ENCODE measurements at places on chromosomes 2 and 18.
A peak's percentile ranks its signal among the peaks of the same experiment; 100 is the strongest.

- no peak for DNase-seq
Measured at GRCh38 chr2:51387235-51387634, 355.3 kb upstream of the NRXN1 start.

GRCh38 chr2:56185582-56186046 lies 1.8 kb downstream of the CCDC85A start:
- DNase-seq, result no peak

DNA sequence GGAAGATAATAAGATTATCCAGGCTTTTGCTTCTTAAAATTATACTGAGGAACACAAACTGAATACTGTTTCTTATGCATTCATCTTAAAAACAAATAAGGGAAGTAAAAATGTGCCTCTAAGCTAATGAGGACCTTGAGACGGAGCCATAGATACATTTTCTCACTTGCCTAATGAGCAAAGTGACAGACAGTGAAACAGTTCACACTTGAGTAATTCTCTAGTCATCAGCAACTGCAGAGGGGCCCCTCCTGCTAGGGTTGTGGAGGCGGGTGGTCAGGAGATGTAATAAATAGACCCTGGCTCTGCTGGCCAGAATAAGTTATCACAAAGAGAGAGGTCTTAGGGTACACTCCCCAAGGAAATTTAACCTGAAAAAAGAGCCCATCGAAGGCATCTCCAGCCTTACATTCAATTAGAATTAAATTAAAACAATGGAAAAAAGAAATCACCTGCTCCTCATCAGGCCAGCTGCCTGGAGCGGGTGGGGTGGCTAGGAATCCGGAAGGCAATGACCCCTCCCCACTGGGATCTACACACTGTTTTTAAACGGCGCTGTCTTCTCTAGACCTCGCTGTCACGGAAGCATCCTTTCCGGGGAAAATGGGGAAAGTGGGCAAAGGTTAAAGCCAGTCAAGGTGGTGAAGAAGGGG lies 32.6 kb upstream of the INSIG2 start:
- no peak for DNase-seq

GRCh38 chr18:51236225-51236624 lies 38.7 kb upstream of the MEX3C start:
- no peak for DNase-seq

GRCh38 chr18:62287781-62288664 lies 37.1 kb upstream of the TNFRSF11A start:
- no peak for DNase-seq

DNA sequence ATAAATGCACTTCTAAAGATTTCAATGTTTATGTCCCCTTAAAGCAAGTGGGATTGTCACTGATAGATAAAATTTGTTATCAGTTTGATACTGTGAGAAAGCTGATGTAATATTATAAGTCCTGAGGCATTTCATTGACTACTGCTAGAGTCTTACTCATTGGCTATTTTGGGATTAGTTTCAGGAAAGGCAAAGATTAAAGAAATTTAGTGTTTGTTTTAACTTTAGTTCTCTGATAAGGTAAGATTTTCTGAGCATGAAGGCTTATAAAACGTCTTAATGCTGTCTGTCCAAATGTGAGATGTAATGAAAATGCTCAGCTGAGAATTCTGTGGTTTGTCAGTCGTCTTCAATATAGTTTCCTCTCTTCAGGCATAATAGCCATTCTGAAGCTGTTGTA lies 886.4 kb upstream of the CDH2 start:
- DNase-seq, result no peak

- DNase-seq, result no peak
Measured at GRCh38 chr18:25066516-25066915, 285.4 kb downstream of the ZNF521 start.

- no peak for DNase-seq
Measured at GRCh38 chr2:190221429-190221828, 98.2 kb downstream of the HIBCH start.

DNA sequence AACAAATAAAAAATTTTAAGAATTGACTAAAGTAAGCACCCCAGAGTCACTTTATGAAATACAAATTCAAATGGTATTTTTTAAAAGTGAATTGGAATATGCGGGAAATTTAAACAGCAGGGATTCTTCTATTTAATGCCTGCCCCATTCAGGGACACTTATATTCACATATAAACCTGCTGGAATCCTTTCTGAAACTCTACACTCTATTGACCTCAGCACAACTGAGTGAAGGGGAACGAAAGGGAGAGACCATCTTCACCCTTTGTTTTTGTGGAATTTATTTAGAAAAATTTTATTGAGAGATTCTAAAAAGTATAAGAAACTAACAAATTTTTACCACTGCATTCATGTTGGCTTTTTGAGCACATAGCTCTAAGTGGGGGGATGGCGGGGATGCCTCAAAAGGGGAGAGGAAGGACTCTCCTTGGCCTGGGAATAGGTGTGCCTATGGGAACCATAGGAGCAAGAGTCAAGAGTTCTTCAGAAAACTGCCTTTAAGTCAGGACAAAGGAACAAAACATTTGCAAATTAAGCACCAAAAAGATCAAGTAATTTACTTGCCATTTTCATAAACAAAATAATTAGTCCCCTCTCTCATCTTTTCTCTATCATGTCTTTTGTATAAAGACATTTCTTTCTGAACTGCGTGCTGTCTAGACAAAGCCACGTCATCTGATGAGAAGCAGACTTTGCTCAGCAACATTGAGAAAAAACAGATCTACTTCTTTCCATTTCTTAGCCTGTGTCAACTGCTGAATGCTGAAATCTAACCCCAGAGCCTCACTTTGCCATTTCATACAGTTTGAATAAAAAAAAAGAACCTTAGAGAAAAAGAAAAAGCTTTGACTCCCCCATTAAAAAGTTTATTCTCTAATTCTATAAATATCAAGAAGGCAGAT lies 21.6 kb upstream of the FLACC1 start:
- DNase-seq, result no peak

DNA sequence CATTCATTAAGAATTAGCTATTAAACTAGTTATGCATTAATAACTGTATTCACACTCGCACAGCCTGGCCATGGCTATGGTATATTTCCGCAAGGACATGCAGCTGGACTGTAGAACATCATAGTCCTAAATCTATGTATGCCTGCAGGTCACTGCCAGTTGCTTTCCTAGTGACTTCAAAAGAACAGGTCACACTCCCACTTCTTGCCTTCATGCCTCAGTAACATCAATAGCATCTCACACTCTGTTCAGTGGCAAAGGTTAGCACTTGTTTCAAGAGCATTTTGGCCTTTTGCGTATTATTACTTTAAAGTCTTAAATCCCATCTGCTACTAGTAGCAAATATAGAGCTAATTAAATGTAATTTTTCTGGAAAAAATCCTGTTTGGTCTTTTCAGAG lies 131.4 kb upstream of the DCC start:
- no peak for DNase-seq

DNA sequence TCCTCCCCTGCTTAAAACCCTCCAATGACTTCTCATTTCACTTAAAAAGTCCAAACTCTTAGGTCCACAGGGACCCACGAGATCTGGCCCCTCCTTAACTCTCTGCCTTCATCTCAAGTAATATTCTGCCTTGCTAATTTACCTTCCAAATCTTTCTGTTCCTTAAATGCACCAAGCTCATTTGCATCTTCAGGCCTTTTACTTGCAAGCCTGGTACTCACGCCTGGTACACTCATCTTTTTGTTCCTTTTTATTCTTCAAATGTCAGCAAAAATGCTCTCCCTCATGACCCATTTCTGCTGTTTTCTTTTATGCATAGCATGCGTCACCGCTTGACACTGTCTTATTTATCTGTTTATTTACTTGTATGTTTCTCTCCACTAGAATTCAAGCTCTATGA lies 2.7 kb upstream of the WIPF1 start:
- DNase-seq, result no peak

DNA sequence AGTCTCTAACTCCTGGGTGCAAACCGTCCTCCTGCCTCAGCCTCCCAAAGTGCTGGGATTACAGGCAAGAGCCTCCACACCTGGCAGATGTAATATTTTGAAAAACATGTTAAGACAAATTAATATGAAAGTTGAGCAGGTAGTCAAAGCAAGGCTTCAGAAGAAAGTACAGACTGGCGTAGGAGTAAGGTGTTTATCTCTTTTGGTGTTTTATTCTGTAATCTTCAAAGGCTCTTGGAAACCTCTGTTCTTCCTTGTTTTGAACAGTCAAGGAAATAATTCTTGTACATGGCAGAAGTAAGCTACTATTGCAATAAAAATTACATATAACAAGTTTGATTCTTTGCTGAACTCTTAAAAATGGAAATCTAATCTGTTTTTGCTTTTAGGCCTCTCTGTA lies 5.3 kb downstream of the RNF138 start:
- no peak for DNase-seq

DNA sequence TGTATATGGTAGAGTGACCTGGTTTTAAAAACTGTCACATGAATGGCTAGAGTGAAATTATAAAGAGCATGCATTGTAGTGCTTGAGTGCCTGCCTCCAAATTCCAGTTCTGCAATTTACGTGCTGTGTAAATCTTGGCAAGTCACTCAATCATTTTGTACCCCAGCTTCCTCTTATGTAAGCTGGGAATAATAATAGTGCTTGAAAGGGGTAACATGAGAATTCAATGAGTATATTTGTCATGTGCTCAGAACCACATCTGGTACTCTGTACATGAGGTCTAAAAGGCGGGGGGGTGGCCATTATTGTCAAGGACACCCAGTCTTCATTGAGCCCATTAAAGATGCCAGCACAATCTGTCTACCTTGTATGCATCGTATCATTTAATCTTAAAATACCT lies 214.8 kb downstream of the MC4R start:
- DNase-seq, result no peak

DNA sequence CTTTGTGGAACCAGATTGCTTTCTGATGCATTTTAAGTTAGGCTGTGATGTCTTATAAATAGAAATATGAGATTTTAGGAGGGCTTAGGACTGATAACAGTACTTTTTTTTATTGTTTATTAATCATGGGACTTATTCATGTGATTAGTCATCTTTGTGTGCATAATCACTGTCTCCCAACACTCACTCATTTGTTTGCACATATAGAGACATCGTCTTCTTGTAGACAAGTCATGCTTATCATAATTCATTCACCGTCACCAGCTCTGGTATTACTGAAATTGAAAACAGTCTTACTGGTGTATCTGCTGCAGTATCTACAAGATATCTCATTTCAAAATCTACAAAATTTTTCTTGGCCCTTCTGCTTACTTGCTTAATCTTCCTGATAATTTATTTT lies 45.8 kb downstream of the WDR7 start:
- DNase-seq, result no peak

DNA sequence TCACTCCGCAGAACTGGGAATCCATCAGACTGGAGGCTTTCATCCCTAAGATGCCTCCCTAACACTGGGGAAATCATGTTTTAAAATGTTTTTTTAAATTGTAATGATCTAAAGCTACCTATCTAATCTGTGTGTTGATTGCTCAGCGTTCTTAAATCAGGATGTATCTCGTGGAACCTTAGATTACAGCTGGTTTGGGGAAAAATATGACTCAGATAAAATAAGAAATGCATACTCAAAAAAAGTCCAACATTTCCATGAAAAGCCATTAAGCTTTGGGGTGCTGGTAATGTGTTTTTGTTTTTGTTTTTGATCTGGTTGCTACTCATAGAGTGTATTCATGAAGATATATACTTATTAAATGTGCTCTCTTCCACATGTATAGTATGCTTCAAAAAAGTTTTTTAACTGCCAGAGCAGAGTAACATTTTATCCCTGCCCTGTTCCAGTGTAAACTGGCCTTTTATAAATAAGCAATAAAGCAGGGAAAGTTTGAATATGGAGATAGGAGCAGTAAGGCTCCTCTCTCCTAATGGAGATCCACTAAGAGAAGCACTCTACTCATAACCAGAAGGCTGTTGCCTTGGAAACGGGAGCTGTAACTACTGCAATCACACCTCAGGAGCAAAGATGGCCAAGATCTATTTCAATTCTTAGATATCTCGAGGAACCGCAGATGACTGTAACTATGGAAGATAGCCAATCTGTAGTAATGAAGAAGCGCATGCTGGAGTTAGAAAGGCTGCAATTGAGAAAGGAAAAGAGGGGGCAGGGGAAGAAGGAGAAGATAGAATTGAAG lies 41.6 kb downstream of the ANKRD44 start:
- peak; percentile 21 for DNase-seq

- DNase-seq, result no peak
Measured at GRCh38 chr2:230797515-230798495, 66.9 kb upstream of the ITM2C start.

DNA sequence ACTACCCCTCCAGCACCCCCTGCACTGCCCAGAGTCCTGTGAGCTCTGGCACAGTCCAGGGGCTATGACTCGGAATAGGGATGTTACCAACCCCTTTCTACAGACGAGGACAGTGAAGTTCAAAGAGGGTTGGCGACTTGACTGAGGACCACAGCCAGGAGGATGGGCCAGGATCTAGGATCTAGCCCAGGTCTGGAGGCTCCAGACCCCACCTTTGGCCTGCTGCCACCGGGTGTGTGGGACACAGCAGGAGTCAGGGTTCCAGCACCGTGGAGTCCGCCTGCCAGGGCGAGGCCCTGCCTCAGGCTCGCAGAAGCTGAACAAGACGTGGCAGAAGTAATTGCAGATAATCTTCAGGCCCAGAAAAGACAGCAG lies 37.9 kb upstream of the GPC1 start:
- no peak for DNase-seq

GRCh38 chr2:55384786-55385185 lies 34.9 kb downstream of the CCDC88A start:
- DNase-seq, result no peak

DNA sequence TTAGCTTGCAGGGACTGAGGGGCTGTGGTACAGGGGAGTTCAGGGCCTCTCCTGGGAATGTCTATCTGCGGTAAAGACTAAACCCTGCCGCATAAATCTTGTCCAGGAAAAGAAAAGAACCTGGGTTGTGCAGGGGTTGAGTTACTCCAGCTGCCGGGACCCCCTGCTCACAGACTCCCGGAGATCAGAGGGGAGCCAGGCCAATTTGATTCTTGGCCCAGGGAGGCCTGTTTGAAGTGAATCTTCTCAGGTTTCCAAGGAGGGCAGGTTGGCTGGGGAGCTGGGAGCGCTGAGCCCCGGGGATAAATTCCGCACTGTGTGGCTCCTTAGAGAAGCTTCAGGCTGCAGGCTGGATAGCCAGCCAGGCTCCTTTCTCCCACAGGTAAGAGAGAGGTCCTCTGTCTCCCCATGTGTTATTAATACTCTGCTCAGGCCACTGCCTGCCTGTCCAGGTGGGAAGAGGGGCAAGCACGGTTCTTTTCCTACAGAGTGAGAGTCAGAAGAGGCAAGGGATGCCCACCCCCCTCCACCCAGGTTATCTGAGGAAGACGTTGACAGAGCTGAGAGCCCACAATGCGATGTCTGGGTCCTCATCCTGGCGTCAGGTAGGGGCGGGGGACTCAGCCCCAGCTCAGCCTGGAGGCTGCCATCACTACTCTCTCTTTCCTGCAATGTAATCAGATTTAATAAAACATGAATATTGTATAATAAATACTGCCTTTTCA lies 82.7 kb downstream of the LONRF2 start:
- no peak for DNase-seq

DNA sequence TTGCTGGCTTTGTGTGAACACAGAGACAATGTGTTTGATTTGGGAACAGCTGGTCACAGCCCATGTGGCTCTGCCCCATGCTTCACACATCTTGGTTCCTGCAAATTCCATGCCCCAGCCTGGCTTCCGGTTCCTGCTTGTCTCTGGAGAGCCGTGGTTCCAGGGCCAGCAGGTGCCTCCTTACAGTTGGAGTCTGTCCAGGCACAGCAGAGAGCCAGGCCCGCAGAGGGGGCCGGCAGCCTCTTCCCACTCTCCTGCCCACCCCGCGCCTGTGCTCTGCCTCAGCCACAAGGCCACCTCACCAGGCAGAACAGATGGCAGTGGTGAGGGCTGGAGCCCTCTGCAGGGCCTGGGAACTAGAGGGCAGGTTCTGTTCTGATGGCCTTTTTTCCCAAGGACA lies 81.5 kb downstream of the LDLRAD4 start:
- DNase-seq, result peak; percentile 67

- DNase-seq, result no peak
Measured at GRCh38 chr2:104840156-104840555, 13.8 kb upstream of the POU3F3 start.
